ENCODE measurements at places on chromosomes 3 and 15.

DNA sequence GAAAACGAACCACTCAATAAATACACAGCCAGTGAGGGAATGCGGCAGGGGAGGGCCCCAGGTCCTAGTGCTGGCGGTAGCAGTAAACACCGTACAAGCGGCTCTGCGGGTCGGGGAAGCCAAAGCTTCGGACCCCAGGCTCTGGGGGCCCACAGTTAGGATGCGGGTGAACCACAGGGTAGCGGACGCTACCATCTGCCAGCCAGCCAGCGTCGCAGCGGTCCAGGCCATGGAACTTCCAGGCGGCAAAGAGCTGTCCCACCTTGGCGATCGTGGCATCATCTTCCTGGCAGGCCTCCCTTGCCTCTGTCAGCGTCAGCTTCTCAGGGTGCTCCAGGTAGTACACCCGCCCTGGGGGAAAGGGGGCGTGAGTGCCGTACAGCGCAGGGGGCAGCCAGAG lies 17.4 kb downstream of the HAPLN3 start:
- no peak for DNase-seq

DNA sequence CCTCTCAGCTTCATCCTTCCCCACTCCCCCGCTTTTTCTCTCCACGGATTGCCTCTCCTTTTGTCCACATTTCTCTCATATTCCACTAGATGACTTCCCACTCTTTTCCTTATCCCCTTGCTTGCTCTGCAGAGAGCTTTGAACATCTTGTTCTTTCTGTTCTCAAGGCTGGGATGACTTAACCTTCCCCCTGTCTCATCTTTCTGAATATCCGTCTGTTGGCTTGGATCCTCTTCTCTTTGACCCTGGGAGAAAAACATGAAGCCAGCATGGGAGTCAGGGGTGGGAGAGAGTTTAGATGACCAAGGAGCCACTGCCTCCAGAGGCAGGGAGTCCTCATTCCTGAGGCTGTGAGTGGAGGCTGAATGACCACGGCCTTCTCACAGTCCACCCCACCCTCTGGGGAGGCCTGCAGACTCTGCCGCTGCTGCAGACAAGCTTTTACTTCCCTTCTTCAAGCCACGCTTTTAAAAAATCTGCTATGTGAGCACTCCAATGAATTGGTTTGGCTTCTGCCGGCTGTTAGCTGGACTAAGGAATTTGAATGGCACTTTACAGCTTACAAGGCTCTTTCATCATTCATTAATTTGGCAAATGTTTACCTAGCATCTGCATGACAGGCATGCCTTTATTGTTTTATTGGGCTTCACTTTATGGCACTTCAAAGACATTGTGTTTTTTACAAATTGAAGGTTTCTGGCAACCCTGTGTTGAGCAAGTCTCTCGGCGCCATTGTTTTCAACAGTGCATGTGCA lies 111.6 kb upstream of the SLC6A6 start:
- DNase-seq = no peak

DNA sequence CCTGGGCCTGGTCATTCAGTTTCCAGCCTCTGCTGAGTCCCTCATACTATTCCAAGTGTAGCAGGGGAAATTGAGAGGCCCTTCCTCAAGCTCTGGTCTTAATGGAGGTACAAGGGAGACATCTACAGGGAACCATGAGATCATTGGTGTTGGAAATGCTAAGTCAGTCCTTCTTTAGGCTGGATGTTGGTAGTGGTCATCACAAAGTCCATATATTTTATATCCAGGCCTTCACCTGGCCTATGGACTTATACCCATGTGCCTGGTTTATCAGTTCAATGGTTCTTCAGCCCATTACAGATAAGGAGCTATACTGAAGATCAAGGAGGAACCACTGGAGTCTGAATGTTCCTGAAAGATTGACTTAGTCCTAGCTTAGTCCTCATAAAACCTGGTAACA lies 135.0 kb downstream of the STAG1 start:
- no peak for DNase-seq

GRCh38 chr15:27480642-27481041 lies 509.7 kb downstream of the GABRG3 start:
- DNase-seq = no peak

DNA sequence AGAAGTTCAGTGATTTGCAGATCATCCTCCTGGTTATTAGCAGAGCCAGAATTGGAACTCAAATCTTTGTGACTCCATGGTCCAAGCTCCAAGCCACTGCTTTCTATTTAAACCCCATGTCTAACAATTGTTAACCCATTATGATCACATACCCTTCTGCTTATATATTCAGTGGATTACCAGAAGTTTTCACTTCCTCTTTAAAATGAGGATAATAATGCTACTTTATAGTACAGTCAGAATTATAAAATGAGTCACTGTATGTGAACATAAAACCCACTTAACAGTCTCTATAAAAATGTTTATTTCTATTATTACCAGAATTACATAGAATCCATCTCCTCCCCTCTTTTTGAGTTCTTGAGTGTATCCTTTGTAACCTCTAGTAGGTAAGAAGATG lies 550.7 kb upstream of the DPPA4 start:
- DNase-seq = no peak

DNA sequence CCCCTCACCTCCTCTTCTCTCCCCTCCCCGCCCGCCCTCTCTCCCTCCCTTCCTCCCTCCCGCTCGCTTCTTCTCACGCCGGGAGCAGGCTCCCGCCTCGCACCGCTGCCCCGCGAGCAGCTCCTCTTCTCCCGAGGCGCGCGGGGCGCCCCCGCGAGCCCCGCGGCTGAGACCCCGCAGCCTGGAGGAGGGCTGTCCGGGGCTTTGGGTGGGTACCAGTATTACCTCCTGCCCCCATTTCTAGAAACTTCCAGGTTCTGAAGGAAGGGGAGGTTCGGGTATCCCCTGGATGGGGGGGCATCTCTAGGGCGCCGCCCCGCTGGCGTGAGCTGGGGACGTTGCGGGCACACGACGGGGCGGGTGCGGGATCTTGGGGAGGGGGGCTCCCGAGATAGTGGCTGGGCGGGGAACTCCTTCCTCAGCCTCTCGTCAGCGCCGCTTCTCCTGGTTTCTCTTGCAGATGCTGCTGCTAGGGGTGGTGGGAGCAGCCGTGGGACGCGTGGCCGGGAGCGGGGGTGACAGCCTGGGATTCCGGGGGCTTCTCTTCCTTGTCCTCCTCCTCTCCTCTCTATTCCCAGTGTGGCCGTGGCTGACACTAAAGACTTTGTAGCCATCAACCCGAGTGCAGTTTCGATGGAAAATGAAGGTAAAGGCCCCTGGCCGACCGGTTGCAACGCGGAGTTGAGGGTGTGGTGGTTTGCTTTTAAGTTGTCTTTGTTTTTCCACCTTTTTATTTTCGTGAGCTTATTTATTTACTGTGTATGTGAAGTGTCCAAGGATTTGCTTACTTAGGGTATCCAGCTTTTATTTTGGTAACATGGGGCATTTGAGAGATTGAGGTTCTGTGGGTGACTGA lies 474 bp downstream of the ATP2C1 start:
- DNase-seq = peak; percentile 54

GRCh38 chr3:61960976-61961375 lies 399.6 kb downstream of the PTPRG start:
- no peak for DNase-seq

- DNase-seq = no peak
Measured at GRCh38 chr3:182738583-182739411, 54.5 kb upstream of the ATP11B start.

- DNase-seq = no peak
Measured at GRCh38 chr3:64971602-64972001, 283.8 kb upstream of the ADAMTS9 start.

DNA sequence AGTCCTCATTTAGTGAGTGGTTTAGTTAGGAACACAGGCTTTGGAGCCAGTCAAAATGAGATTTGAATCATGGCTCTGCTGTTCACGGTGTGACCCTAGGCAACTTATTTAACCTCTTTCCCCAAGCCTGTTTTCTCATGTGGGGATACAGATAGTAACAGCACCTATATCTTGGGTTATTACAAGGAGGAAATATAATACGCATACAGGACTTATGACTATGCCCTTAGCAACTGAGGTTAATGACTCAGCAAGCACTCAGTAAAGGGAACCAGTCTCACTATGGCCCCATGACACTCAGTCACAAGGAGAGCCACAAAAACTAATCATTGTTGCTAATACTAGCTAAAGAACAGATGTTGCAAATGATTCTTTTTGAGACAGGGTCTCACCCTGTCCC lies 45.9 kb downstream of the SUMF1 start:
- no peak for DNase-seq

- no peak for DNase-seq
Measured at GRCh38 chr3:133570139-133570936, 3.1 kb upstream of the CDV3 start.

GRCh38 chr3:125148836-125149235 lies 63.7 kb downstream of the SLC12A8 start:
- no peak for DNase-seq
